ENCODE measurements at places on chromosomes 16 and 17.

DNA sequence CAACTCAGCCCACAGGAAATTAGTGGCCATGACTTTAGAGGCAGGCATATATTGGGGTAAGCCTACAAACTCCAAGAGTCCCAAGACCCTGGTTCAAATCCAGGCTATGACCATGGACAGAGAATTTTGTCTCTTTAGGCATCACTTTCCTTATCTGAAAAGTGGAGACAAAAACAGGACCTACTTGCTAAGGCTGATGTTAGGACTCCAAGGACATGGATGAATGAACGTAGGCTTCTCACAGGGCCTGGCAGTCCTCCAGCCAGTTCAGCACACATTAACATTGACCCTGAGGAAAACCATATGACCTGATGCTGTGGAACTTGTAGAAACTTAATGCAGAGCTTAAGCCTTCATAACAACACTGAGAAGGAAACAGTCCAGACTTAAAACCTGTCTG lies 1.4 kb downstream of the FKBP10 start:
- no peak overlapping the region for H3K27ac ChIP-seq
- no peaks in the 10 kb centered on the region for H3K27me3 ChIP-seq
- H3K36me3 ChIP-seq: no peaks in the 10 kb centered on the region

- no peaks in the 10 kb centered on the region for H3K27me3 ChIP-seq
- H3K36me3 ChIP-seq: no peaks in the 10 kb centered on the region
- H3K4me1 ChIP-seq: no peaks in the 10 kb centered on the region
- no peak overlapping the region for H3K27ac ChIP-seq
- DNase-seq: no peak
- no peak overlapping the region for H3K4me3 ChIP-seq
Observed at GRCh38 chr16:2371421-2371820, 30.9 kb upstream of the ABCA3 start.

DNA sequence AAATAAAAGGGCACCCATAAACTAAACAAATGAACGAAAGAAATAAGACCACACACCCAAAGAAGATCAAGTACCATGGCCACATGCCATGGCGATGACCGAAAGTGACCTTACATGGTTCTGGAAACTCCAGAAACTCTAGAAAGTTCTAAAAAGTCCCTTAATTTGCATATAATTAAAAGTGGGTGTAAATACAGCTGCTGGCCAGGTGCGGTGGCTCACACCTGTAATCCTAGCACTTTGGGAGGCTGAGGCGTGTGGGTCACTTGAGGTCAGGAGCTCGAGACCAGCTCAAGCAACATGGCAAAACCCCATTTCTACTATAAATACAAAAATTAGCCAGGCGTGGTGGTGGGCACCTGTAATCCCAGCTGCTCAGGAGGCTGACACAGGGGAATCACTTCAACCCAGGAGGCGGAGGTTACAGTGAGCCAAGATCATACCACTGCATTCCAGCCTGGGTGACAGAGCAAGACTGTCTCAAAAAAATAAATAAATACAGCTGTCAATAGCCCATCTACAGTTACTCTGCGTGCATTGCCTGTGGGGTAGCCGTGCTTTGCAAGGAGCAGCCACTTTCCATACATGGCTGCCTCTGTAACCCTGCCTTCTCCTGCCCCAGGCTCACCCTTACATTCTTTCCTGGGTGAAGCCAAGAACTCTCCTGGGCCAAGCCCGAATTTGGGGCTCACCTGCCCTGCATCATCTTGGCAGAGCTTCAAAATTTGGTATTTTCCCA lies 7.2 kb upstream of the ZNF778 start:
- no peak overlapping the region for H3K4me3 ChIP-seq
- H3K27me3 ChIP-seq: no peaks in the 10 kb centered on the region
- no peaks in the 10 kb centered on the region for H3K36me3 ChIP-seq
- DNase-seq: no peak
- H3K27ac ChIP-seq: no peak overlapping the region

GRCh38 chr17:40056379-40057015 lies 2.3 kb upstream of the MED24 start:
- H3K27ac ChIP-seq: no peak overlapping the region
- peak; percentile 32 for DNase-seq
- H3K36me3 ChIP-seq: no peaks in the 10 kb centered on the region

GRCh38 chr16:49745311-49745747 lies 110.6 kb downstream of the ZNF423 start:
- no peaks in the 10 kb centered on the region for H3K27me3 ChIP-seq
- no peak overlapping the region for H3K27ac ChIP-seq
- H3K4me1 ChIP-seq: no peaks in the 10 kb centered on the region
- H3K4me3 ChIP-seq: no peak overlapping the region
- no peak for DNase-seq

- peak; percentile 82 for DNase-seq
- peaks cover 32% of the 10 kb centered on the region for H3K4me1 ChIP-seq
- no peaks in the 10 kb centered on the region for H3K27me3 ChIP-seq
- H3K27ac ChIP-seq: no peak overlapping the region
- peak overlapping the region; percentile 70 for H3K4me3 ChIP-seq
- no peaks in the 10 kb centered on the region for H3K36me3 ChIP-seq
Observed at GRCh38 chr17:76383546-76384221, 725 bp upstream of the SPHK1 start.

DNA sequence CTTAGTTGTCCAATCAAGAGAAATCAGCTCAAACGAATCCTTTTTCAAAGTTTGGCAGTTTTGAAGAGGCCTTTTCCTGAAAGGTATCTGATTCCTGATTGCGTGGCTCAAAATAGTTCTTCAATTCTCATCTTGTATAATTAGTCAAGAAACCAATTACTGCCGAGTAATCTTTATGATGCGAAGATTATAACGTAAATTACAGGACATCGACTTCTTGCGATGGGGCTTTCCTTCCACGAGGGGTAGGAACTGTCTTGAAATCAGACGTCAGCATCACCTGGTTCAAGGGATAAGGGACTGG lies 644 bp upstream of the ARL2BP start:
- peaks cover 34% of the 10 kb centered on the region for H3K4me1 ChIP-seq
- peak overlapping the region; percentile 60 for H3K27ac ChIP-seq
- no peak for DNase-seq
- peak overlapping the region; percentile 83 for H3K4me3 ChIP-seq
- H3K27me3 ChIP-seq: no peaks in the 10 kb centered on the region
- H3K36me3 ChIP-seq: peaks cover 10% of the 10 kb centered on the region

- no peaks in the 10 kb centered on the region for H3K36me3 ChIP-seq
- peaks cover 13% of the 10 kb centered on the region for H3K4me1 ChIP-seq
Observed at GRCh38 chr17:66469088-66469442, 166.7 kb downstream of the PRKCA start.

DNA sequence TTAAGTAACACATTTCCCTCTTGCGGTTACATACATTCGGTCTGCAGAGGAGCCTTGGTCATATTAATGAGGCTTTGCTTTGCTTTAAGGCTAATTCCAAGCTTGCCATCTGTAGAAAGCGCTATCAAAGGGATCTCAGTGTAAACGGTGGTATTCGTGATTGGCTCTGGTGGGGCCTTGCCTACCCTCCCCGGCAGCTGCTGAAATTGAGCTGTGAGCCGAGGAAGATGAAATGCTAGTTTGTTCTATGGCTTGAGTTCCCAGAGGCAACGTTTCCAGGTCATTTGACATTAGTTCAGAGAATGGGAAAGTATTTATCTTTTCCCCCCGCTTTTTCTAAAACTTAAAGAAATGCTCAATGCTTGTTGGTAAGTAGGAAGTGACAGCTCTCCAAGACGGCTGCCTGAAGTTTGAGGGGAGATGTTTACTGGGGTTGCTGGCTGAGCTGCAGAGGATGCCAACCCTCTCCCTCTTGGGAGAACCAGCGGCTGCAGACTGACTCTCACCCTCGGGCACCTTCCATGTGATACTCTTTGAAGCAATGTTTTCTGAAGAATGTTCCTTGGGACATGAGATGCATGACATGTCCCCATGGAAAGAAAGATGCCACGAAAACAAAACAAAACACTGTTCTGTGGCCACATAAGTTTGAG lies 458.7 kb upstream of the EEF2KMT start:
- 0 out of 2 replicates have a peak overlapping the region, but pooled peaks have one; percentile 8 for H3K27ac ChIP-seq
- H3K27me3 ChIP-seq: no peaks in the 10 kb centered on the region
- peaks cover 21% of the 10 kb centered on the region for H3K4me1 ChIP-seq
- DNase-seq: no peak

DNA sequence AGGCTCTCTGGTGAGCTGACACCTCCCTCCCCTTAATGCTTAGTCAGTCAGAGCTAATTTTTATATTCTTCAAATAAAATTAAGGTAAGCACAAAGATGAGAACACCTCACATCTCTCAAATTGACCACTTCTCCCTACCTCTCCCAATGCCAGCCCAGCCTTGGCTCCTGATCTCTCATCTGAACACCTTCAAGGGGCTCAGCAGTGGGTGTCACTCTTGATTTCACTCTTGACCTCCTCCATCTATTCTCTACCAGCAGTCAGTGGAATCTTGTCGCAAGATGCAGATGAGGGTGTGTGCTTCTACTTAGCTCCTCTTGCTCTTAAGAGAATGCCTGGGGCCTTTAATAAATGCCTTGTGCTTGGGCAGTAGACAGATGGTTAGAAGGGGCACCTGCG lies 309.0 kb upstream of the IRX3 start:
- no peak overlapping the region for H3K4me3 ChIP-seq
- no peak for DNase-seq
- H3K27ac ChIP-seq: no peak overlapping the region
- no peaks in the 10 kb centered on the region for H3K4me1 ChIP-seq

DNA sequence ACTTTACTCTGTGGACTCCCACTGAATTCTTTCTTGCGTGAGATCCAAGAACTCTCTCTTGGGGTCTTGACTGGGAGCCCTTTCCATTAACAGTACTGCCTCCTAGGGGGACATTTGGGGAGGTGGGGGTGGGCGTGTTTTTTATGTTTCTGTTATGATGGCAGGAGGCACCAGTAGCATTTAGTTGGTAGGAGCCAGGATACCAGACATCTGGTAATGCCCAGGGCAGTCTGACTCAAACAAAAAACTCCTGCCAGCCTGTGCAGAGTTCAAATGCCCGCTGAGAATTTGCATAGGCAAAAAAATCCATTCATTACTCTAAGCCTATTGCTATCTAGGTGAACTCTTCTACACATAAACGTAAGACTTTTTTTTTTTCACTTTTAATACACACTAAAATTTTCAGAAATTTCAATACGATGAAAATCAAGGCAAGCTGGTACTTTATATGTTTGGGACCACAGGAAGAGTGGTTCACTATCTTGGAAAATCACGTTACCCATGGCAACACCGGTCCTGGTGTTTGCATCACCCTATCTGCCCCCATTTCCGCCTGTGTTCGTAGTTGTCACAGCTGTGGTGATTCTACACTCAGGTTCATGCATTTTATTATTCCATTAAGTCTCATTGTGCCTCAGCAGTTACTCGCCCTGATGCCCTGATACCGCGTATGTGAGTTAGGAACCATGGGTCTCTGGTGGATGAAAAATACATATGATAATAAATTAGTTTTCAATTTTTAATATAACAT lies 121.1 kb upstream of the XYLT1 start:
- H3K4me1 ChIP-seq: peaks cover 2% of the 10 kb centered on the region
- no peaks in the 10 kb centered on the region for H3K36me3 ChIP-seq
- no peak for DNase-seq
- H3K27ac ChIP-seq: no peak overlapping the region
- H3K27me3 ChIP-seq: no peaks in the 10 kb centered on the region

- no peak overlapping the region for H3K4me3 ChIP-seq
- no peaks in the 10 kb centered on the region for H3K27me3 ChIP-seq
- no peaks in the 10 kb centered on the region for H3K36me3 ChIP-seq
- H3K4me1 ChIP-seq: peaks cover 11% of the 10 kb centered on the region
Observed at GRCh38 chr16:47565454-47565853, 104.3 kb downstream of the PHKB start.

Measured in Karpas-422 (cell line).